ENCODE measurements at places on chromosomes 2 and 18. TPM values are rescaled to one million over a fixed set of nuclear protein-coding genes. Genes with fewer than 3 reads are reported as not detected.

The C1QL2 gene
- not detected for total RNA-seq

The ANKAR gene
- 2.4 TPM for total RNA-seq

The GNAL gene
- total RNA-seq, result 32.4 TPM

The CNOT11 gene
- total RNA-seq, result 22.8 TPM

The ERMN gene
- total RNA-seq, result not detected

The GPR45 gene
- total RNA-seq, result not detected

The CDKL4 gene
- total RNA-seq, result 0.96 TPM

The NTSR2 gene
- not detected for total RNA-seq

The SERPINB2 gene
- 219 TPM for total RNA-seq

The CYP26B1 gene
- 0.24 TPM for total RNA-seq

The KCNF1 gene
- 0.48 TPM for total RNA-seq

The IFIH1 gene
- 15.2 TPM for total RNA-seq

The MRPL33 gene
- total RNA-seq, result 33.7 TPM

The SLC19A3 gene
- not detected for total RNA-seq

The G6PC2 gene
- not detected for total RNA-seq

The DOK1 gene
- total RNA-seq, result 3.0 TPM

The EML6 gene
- 0.48 TPM for total RNA-seq

The ALLC gene
- total RNA-seq, result not detected

The C2orf92 gene
- total RNA-seq, result 0.24 TPM

The IL1A gene
- 230 TPM for total RNA-seq

The ABCB11 gene
- not detected for total RNA-seq

The FLACC1 gene
- not detected for total RNA-seq

The RAMP1 gene
- total RNA-seq, result 4.9 TPM

The SPIRE1 gene
- 74.5 TPM for total RNA-seq

The RIF1 gene
- 37.6 TPM for total RNA-seq

The SPP2 gene
- not detected for total RNA-seq

The ABCG5 gene
- not detected for total RNA-seq

The SH3RF3 gene
- total RNA-seq, result under 0.01 TPM

The FIGN gene
- total RNA-seq, result 0.64 TPM

The LRP2 gene
- under 0.01 TPM for total RNA-seq

The SPATA3 gene
- total RNA-seq, result not detected

The POTEC gene
- total RNA-seq, result not detected

The EGR4 gene
- not detected for total RNA-seq

The CCNT2 gene
- 17.4 TPM for total RNA-seq

The DUSP19 gene
- 0.24 TPM for total RNA-seq

The AQP4 gene
- total RNA-seq, result 0.72 TPM

The M1AP gene
- total RNA-seq, result 0.96 TPM

The MAB21L4 gene
- total RNA-seq, result 3.4 TPM

The AQP12A gene
- not detected for total RNA-seq

The DSG4 gene
- total RNA-seq, result not detected

The HMSD gene
- not detected for total RNA-seq

The HOXD13 gene
- not detected for total RNA-seq

The TRIB2 gene
- 11.5 TPM for total RNA-seq

The TMEM200C gene
- total RNA-seq, result under 0.01 TPM

The LYPD1 gene
- total RNA-seq, result not detected

The C2orf72 gene
- total RNA-seq, result 0.24 TPM

The RND3 gene
- total RNA-seq, result 100.0 TPM

The SERPINB12 gene
- total RNA-seq, result 0.48 TPM

The GEN1 gene
- total RNA-seq, result 2.4 TPM

The CYP27C1 gene
- 0.43 TPM for total RNA-seq

The TRPM8 gene
- total RNA-seq, result not detected

The CTAGE1 gene
- not detected for total RNA-seq

The TEX44 gene
- total RNA-seq, result not detected

The SLC9A4 gene
- total RNA-seq, result 2.7 TPM

The HK2 gene
- total RNA-seq, result 50.5 TPM

The MOGAT1 gene
- not detected for total RNA-seq

The TACR1 gene
- total RNA-seq, result not detected

The SPDYA gene
- total RNA-seq, result 0.85 TPM

All from tracheal epithelial cell (primary cell).